Retina (tissue), 1 donor: ENCODE measurements at places on chromosomes 11 and 22.

GRCh38 chr11:79045018-79045799 is 395.6 kb downstream of the TENM4 start:
- DNase-seq: peak; percentile 57

- DNase-seq: peak; percentile 47
Observed at GRCh38 chr11:95154514-95154913, 64.9 kb downstream of the ENDOD1 start.

- DNase-seq: no peak
Observed at GRCh38 chr11:83583757-83584366, 297.7 kb upstream of the CCDC90B start.

- no peak for DNase-seq
Observed at GRCh38 chr11:17434108-17434507, 42.5 kb downstream of the ABCC8 start.

- no peak for DNase-seq
Observed at GRCh38 chr22:41526830-41527799, 17.2 kb downstream of the POLR3H start.

GRCh38 chr22:27274770-27275449 is 526.6 kb downstream of the MN1 start:
- DNase-seq: no peak

- DNase-seq: peak; percentile 56
Observed at GRCh38 chr11:66335531-66336233, 552 bp downstream of the RIN1 start.

GRCh38 chr22:38353142-38353629 is 36.0 kb upstream of the CSNK1E start:
- DNase-seq: peak; percentile 92

DNA sequence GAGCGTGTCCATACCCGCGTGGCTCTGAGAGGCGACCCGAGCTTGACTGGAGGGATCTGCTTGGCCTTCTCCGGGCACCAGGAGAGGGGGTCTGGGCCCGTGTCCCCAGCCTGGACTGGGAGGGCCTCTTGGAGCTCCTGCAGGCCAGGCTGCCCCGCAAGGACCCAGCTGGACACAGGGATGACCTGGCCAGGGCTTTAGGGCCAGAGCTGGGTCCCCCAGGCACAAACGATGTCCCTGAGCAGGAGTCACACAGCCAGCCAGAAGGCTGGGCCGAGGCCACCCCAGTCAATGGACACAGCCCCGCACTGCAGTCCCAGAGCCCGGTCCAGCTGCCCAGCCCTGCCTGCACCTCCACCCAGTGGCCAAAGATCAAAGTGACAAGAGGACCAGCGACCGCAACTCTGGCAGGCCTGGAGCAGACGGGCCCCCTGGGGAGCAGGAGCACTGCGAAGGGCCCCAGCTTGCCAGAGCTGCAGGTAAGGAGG is 38.2 kb downstream of the TRIOBP start:
- peak; percentile 51 for DNase-seq

DNA sequence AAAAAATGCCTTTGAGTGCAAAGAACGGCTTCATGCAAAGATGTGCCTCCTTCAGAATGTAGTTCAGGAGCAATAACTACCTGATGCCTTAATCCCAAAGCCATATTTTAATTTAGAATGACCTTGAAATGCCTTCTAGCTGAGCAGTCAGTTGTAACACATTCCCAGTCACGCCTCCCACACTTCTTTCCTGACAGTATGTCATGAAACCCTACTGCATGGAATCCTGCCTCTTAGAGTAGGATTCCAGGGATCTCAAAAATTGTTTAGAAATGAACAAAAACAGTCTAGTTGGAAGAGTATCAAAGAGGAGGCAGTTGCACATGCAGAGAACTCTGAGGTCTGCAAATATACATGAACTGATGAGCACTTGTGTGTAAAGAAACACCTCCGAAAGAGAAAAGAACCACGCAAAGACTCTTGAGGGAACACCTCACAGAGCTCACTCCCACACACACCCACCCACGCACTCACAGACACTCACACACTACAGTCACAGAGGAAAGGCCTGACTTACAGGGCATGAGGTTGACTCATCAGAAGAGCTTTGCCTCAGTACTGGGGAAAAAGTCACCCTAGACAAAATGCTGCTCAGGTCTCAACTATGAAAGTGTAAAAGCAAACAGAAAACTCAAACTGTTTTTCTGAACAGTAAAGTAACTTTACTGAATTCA is 77.4 kb downstream of the GGTLC2 start:
- no peak for DNase-seq

- no peak for DNase-seq
Observed at GRCh38 chr22:46074771-46075551, 75.4 kb upstream of the PPARA start.

GRCh38 chr11:121661880-121662486 is 209.2 kb upstream of the SORL1-AS1 start:
- DNase-seq: peak; percentile 23

DNA sequence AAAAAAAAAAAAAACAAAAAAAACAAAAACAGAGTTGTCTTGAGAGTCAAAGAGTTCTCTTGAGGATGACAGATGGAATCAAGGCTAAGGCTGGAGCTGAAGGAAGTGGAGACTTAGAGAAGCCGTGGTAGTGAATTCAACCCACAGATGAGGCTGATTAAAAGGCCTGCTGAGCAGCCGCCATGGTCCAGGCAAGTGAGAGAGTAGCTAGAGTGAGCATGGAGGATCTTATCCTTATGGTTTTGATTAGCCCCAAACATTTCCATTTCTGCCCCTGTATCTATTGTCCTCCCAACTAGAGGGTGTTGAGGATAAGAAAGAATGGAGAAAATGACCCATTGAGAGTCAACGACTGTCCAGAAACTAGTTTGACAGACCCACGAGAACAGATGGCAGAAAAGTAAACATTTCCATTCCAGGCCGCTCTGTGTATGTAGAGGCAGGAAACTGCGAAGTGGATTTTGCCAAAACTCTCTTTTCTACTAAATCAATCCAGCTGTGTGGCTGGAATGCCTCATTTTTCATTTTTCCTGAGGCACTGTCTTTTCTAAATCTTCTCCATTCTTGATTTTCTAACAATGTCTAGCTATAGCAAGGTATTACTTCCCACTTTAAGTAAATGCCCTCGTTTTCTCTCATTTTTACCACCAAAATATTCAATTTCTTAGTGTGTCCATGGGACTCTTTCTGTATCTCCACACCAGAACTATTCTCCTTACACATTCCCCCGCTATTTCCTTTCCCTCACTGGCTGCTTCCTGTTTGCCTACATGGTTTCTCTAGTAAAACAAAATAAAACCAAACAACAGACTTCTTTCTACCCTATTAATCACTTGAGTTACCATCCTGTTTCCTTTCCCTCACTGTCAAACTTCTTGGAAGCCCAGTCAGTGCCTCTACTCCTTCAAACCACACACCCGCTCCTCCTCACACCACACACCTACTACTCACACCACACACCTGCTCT is 5.4 kb upstream of the MMP8 start:
- no peak for DNase-seq

GRCh38 chr11:6771926-6772893 is at the start of gene OR2AG2:
Gene OR2AG2, minus strand, starts transcription at chr11:6771976. Its CDS starts 3,019 bp downstream, at chr11:6768957.
- peak; percentile 20 for DNase-seq

DNA sequence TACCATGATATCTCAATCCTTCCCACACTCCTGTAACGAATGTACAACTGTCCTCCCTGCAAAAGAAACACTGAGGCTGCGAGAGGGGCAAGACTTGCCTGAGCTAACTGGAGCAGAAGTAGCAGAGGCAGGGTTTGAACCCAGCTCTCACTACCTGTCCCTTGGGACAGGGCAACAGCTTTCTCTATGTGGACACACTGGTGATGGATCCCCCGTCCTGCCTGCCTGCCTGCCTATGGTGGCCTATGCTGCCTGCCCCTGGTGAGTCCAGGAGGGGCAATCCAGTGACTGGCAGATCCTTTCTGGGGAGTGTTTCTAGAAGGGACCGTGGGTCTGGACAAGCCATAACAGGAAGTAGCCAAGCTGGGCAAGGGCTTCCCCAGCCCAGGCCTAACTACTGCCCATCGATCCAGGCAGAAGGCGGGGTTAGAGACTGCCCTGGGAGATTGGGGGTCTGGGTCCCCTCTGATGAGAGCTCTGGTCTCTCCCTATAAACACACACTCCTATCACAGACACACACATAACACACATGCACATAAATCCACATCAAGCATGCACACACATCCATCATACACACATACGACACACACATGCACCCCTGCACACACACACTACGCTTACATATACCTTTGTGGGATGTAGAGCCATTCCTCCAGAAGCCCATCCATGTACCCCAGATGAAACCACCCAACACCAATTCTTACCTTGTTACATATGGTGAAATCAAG is 1.1 kb upstream of the EMID1 start:
- peak; percentile 17 for DNase-seq

DNA sequence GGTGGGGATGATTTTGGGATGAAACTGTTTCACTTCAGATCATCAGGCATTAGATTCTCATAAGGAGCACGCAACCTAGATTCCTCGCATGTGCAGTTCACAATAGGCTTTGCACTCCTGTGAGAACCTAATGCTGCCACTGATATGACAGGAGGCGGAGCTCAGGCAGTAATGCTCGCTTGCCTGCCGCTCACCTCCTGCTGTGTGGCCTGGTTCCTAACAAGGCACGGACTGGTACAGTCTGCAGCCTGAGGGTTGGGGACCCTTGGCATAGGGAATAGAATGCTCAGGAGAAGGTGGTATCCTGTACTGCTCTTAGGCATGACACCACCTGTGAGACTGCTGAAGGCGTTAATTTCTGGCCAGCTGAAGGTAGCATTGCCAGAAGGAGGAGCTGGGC is 47.0 kb downstream of the STIM1 start:
- no peak for DNase-seq

GRCh38 chr11:132035766-132036165 is 665.4 kb downstream of the NTM start:
- no peak for DNase-seq

GRCh38 chr11:72605973-72606747 is 68.1 kb downstream of the PDE2A start:
- DNase-seq: no peak

DNA sequence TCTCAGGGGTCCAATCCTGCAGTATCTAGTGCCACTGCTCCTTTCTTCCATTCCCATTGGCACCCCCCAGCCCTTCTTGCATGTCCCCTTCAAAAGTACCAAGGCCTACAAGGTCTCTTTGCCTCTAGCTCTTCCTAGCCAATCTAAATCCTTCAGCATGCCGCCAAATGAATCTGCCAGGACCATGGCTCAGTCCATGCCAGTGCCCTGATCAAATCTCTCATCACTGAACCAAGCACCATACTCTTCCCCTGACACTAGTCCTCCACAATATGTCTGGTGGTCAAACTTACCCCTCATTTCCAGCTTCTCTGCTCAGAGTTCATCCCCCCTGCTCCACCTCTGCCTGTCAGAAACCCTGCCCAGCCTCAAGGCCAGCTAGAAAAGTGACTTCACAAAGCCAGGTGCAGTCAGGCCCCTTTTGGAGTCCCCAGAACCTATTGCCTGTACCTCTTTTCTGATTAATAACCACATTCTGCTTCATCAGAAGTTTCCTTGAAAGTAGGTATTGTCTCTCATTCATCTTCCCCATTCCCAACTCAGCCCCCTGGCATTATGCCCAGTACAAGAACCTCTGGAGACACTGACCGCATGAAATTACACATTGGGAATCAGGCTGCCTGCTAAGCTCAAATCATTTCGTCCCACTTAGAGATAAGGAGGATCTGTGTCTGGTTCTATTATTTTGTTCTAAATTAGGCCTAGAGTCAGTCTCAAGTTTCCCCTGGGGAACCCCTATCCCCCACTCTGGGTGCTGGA is 11.4 kb downstream of the FEN1 start:
- DNase-seq: no peak

- peak; percentile 65 for DNase-seq
Observed at GRCh38 chr11:57513911-57514537, 1.5 kb downstream of the SLC43A1 start.

- DNase-seq: no peak
Observed at GRCh38 chr11:6397156-6397555, 6.9 kb downstream of the SMPD1 start.

GRCh38 chr22:36879775-36880174 is 19.0 kb downstream of the NCF4 start:
- no peak for DNase-seq

- DNase-seq: no peak
Observed at GRCh38 chr11:77821349-77821851, 456 bp downstream of the AAMDC start.

DNA sequence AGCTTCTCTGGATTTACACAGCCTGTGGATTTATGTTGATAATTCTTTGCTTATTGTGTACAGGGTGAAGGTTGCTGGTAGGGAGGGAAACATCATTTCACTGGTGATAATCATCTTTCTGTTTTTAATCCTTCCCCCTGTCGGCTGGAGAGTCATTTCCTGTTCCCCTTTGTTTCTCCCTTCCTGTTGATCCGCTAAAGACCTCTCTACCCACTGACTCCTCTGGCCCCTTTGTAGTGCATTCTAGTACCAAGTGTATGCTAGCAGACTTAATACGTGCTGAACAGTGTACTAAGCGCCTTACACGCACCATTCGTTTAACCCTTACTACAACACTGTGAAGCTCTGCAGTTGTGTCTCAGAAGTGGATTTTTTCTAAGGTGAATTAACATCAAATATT is 19.0 kb upstream of the OR9Q1 start:
- DNase-seq: no peak

DNA sequence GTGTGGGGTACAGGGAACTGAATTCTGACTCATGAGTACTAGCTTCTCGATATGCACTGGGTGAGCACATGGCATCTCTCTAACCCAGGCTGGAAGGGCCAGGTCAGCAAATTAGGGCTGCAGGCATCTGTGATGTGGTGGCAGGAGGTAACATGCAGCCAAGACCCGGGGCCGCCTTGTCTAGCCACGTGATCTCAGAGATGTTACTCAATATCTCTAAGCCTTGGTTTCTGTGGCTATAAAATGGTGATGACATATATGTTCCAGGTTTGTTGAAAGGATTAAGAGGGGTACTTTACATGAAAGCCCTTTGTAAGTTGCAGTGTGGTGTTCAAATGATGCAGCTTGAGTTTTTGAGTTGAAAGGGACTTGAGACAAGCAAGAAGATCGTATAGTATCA is 3.2 kb downstream of the ST14 start:
- no peak for DNase-seq

DNA sequence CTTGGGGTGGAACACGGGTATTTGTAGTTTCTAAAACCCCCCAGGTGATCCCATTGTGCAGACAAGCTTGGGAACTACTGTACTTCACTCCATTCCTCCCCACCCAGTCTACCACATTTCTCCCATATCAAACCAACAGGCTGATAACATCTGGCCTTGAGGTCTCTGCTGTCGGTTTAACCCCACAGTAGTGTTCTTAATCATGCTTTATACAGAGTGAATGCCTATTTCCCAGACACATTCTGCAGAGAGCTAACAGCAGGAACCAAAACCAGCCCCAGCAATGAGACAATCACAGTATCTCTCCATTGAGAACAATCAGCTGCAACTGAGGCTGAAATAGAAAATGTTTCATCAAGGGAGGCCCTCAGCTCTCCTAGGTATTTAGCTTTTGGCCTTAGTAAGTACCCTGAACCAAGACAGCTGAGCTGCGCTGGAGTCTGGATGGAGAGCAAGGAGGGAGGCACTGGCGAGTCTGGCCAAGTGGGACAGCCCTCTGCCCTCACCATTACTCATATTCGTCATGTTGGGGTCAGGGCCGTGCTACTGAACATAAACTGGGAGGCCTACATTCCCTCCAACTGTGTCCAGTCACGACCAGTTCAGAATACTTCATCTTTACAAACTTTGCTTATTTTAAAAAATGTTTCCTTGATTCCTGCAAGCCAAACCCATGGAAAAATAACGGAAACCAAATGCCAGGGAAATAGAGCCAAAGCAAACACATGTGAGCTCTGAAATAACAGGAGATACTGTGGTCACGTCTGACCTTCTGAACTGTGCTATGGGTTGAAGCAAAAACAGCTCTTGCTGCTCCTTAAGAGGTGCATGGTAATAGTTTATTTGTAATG is 81.0 kb downstream of the CCDC34 start:
- DNase-seq: no peak

- DNase-seq: no peak
Observed at GRCh38 chr11:61010466-61011228, 39.2 kb downstream of the CD6 start.
